ENCODE measurements at places on chromosomes 5 and 9. TPM values are rescaled to one million over a fixed set of nuclear protein-coding genes. Genes with fewer than 3 reads are reported as not detected.

DNA sequence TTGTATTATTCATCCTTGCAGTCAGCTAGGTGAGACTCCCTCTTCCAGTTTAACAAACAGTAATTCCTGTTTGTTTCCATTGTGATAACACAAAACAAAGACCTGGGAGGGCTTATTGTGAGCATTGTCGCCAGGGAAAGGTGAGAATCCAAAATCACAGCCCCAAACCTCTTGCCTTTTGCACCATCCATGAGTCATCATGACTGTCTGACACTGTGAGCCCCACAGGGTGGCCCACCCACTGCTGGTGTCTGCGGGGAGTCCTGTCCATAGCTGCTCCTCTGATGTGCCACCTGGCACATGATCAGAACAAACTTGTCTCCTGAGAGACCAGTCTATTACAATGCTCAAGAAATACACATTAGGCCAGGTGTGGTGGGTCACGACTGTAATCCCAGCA, 33.7 kb upstream of the S1PR3 start:
- no peak for DNase-seq

GRCh38 chr9:22739712-22740111, 293.1 kb downstream of the DMRTA1 start:
- DNase-seq, result no peak

GRCh38 chr5:3600106-3601060, 4.8 kb downstream of the IRX1 start:
- no peak for DNase-seq

- no peak for DNase-seq
Observed at GRCh38 chr9:90916147-90916734, 114.6 kb downstream of the SYK start.

ALG2 gene
- total RNA-seq, result 29.6 TPM

DNA sequence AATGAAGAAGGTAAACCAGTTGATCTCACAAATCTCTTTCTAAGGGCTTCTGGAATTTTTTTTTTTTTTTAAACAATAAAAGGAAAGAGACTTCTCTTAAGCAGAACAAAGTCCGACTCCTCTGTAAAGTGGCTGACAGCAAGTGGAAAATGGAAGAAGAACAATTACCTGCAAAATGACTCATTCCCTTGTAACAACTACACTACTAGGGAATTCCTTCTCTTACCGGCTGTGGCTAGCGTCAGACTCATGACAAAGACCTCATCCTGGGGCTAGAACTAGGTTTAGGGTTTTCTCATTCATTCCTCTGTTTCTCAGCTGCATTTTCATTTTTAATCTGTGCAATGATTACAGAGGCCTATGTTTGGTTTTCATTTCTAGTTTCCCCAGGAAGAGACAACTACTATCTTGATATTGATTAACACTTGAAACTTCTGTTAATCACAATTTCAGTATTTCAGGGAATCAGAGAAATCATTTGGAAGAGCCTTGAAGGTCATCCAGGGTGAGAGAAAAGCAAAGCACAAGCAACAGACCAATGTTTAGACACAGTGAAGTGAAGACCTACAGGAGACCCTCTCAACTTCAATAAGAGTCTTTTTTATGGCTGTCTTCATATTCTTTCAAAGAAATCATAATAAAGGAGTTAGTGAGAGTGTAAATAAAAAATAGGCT, 437.9 kb downstream of the RAB3C start:
- no peak for DNase-seq

DNA sequence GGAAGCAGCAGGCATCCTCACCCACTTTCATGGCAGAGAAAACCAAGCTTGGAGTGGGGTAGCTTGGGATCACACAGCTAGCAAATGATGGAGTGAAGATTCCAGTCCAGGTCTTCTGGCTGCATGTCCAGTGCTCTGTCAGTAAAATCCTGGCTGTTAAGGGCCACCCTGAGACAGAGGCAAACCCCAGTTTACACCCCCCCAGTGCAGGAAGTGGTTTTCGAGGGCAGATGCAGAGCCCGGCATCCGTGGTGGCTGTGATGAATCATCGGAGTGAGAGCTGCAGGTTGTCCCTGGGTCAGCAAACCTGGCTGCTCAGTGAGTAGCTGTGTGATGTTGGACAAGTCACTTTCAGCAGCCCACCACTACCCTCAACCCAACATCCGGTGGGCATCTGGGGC, 115.4 kb downstream of the RGS3 start:
- no peak for DNase-seq

GRCh38 chr5:169421677-169422076, 120.7 kb upstream of the SLIT3 start:
- no peak for DNase-seq

- DNase-seq, result no peak
Observed at GRCh38 chr9:78005231-78006002, 26.2 kb downstream of the GNAQ start.

GRCh38 chr5:124421584-124421983, 324.9 kb downstream of the ZNF608 start:
- DNase-seq, result no peak

DNA sequence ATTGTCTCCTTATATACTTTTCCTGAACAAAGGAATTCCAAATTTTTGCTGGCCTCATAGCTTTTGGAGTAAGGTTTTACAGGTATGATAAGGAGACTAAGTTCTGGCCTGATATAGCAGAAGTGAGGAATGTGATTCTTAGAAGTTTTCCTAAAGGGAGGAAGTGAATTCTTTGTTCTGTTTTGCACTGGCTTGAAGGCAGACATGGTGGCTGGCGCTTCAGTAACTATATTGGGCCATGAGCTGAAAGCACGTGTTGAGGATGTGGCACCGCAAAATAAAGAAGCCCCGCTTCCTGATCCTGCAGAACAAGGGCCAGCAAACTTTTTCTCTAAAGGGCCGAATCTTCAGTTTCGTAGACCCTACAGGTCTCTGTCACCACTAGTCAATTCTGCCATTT, 224.2 kb downstream of the SNX18 start:
- no peak for DNase-seq

GRCh38 chr9:127589955-127590370, 22.1 kb upstream of the STXBP1 start:
- no peak for DNase-seq

DNA sequence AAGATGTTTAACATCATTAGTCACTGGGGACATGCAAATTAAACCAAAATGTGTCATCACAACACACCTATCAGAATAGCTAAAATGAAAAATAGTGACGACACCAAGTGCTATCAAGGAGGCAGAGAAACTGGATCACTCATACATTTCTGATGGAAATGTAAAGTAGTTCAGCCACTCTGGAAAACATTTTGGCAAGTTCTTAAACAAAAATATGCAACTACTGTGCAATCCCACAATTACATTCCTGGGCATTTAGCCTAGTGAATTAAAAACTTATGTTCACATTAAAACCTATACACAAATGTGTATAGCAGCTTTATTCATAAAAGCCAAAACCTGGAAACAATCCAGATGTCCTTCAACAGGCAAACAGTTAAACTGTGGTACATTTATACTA, 53.1 kb downstream of the SVEP1 start:
- no peak for DNase-seq

All from omental fat pad (tissue), 4 donors.